ENCODE measurements at places on chromosomes 5 and 9. TPM values are rescaled to one million over a fixed set of nuclear protein-coding genes. Genes with fewer than 3 reads are reported as not detected.

GRCh38 chr9:74543145-74543544 is 46.0 kb downstream of the RORB start:
- no peak for ATAC-seq

DNA sequence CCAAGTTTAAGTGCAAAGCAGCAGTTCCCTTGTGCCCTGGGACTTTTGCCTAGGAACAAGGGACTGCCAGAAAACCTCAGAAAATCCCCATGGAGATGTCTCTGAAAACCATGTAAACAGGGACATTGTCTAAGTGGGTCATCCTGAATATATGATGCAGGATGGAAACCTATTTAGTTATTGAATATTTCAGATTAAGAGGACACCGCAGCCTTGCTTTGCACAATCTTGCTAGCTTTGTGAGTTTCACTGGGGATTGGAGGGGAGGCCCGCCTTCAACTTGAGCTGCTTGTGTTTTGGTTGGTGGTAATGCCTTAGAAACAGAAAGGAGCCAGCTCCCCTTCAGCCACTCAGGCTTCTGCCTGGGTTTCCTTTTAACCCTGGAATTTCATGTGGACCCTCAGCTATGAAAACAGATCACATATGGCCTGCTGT is 112.8 kb downstream of the C9orf152 start:
- ATAC-seq, result peak; percentile 48

- peak; percentile 25 for ATAC-seq
Measured at GRCh38 chr5:140881889-140882590, at the start of gene PCDHA13. Gene PCDHA13 (plus strand): TSS chr5:140882124. CDS start chr5:140882269, 145 bp downstream.

DNA sequence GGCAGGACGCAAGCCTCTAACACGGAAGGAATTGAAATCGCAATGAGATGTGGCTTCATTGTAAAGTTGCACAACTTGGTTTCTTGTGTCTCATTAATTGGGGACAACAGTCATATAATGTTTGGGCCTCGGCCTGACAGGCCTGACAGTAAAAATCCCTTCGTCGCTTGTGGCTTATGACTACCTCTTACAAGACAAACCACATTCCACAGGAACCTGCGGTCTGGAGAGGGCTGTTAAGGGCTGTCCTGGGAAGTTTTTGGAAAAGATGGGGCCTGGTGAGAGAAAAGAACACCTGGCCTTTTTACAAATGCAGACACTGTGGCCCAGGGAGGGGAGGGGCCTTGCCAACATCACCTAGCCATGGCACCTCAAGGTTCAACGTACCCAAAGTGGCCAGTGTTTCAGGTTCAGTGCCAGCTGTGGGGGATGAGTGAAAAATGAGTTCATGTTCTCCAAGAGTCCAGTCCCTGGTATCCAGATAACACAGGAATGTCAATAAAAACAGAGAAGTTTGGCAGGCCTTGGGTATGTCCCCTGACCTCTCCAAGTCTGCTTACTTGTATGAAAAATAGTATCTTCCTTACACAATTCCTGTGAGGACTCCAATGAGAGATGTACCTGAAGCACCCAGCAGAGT is 22.2 kb downstream of the SHB start:
- ATAC-seq, result no peak

DNA sequence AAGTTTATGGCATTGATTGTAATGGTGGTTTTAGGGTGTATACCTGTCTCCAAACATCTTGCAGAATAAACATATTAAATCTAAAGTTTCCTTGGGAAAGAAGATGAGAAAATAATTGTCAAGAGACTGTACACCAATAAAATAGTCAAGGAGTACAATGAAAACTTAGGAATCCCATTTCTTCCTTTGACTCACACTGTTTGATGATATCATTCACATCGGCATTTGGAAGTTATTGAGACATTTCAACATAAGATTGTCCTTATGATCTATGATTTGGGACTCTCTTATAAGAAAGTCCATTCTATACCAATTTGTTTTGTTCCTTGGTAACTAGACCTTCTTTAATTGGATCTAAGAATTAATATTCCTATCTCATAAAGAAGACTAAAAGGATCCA is 482.7 kb downstream of the RAB3C start:
- no peak for ATAC-seq

- no peak for ATAC-seq
Measured at GRCh38 chr5:82470185-82470994, 192.2 kb upstream of the RPS23 start.

- ATAC-seq, result peak; percentile 50
Measured at GRCh38 chr5:151509231-151509630, 61.8 kb downstream of the SLC36A1 start.

- ATAC-seq, result no peak
Measured at GRCh38 chr9:38720083-38720745, at the start of gene FAM240B. Gene FAM240B (minus strand): TSS chr9:38720133. CDS start chr9:38703999, 16,134 bp downstream.

- ATAC-seq, result peak; percentile 46
Measured at GRCh38 chr5:181246276-181247049, 2.8 kb upstream of the RACK1 start.

DNA sequence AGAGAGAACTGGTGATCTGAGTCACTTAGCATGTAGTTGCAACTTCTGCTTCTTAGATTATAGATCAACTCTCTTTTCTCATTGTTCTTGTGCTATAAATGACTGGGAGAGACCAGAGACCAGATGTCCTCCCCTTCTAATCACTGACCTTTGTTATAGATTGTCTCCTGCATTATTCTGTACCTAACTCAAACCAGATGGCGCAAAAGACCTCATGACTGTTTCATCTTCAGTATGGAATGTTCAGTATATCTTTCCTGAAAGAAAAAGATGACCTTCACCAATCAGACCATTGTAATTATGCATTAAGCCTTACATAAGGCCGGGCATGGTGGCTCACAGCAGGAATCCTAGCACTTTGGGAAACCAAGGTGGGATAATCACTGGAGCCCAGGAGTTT is 30.5 kb upstream of the ADAM19 start:
- ATAC-seq, result no peak

GRCh38 chr5:137706841-137707240 is 29.0 kb downstream of the KLHL3 start:
- ATAC-seq, result no peak

DNA sequence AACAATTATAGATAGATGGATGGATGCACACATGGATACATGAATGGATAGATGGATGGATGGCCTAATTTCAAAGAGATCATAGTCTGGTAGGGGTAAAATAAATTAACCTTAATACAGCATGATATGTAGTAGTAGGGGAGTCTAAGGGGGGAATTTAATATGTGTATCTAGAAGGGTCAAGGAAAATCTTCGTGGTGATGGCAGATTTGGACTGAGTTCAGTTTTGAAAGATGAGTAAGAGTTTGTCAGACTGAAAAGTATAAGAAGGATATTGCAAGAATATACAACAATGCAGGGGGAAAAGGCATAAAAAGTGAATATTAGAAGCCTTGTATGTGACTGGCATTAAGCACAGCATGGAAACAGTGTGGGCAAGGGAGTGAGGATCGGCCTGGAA is 98.7 kb downstream of the ZNF462 start:
- ATAC-seq, result no peak

DNA sequence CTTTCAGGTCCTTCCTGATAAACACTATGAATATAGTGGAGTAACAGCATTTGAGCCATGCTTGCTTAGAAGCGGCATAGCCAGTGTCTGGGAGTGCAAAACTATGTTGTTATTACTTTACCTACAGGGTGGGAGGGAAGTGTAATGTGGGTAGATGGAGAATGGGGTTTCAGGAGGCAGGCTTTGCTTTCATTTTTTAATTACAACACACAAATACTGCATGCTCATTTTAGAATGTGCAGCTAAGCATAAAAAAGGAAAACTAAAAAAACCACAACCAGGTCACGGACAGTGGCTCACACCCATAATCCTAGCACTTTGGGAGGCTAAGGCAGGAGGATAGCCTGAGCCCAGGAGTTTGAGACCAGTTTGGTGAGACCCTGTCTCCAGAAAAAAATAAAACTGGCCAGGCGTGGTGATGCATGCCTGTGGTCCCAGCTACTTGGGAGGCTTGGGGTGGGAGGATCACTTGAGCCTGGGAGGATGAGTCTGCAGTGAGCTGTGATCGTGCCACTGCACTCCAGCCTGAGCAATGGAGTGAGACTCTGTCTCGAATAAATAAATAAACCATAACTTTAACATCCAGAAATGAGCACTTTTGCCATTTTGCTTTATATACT is 20.2 kb downstream of the HAVCR1 start:
- ATAC-seq, result no peak

DNA sequence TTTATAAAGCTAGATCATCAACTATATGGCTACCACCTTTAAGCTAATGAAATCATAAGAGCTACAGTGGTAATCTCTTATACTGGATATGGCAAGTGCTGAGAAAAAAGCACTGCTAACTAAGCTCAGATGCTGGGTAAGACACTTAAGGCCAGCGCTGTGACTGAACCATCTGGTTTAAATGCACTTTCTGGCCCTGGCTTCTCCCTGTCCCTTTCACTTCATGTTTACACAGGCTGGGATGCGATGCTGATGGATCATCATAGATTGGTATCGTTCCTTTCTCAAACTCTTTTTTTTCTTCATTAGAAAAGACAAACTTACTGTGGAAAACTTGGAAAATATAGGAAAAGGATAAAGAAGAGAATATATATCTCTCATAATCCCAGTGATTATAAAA is 52.3 kb downstream of the KIF24 start:
- ATAC-seq, result no peak

GRCh38 chr9:13358128-13358527 is 78.6 kb upstream of the MPDZ start:
- ATAC-seq, result no peak

DNA sequence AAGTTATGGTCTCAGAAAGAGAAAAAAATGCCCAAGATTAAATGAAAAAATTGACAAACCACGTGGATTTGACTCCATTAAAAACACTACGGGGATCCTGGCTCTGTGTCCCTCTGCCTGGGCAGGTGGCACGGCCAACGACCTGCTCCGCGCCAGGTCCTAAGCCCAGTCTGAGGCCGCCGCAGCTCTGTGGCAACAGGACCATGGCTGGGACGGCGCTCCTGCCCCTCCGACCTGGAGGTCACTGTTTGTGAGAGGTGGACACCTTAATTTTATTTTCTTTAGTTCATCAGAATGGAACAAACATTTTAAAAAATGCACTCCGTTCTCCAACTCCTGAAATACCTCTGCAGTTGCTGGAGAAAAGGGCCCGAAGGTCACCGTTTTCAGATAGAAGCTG is 369.4 kb downstream of the CDH9 start:
- no peak for ATAC-seq

DNA sequence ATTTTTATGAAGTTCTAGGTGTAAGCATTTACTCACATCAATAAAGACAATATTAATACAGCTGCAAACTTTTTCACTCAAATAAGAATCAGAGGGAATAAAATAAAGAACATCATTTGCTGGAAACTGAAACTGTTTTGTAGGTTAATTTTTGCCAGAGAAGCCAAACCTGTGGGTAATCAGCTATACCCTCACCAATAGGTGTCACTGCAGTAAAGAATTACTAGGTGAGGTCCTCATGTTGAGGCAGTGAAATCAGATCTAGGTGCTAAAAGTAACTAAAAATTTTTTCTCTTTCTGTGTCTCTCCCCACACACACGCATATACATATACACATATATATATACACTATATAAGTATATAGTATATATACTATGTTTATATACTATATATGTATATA is 1016.3 kb upstream of the SEMA6A start:
- no peak for ATAC-seq

- ATAC-seq, result no peak
Measured at GRCh38 chr9:70987986-70988385, 133.4 kb downstream of the TRPM3 start.

DNA sequence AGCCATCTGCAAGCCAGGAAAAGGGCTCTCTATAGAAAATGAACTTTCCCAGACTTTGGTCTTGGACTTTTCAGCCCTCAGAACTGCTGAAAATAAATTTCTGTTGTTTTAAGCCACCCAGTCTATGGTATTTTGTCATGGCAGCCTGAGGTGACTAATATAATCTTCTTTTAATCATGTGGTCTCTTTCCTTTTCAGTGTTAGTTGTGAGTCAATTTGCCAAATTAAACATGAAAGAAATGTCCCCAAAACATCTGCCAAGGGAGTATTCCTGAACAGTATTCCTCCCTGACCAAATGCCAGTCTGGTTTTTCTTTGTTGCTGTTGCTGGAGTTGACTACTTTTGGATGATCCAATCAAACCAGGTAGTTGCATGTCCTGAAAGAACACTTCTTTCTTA is 4.7 kb upstream of the YTHDC2 start:
- no peak for ATAC-seq

DNA sequence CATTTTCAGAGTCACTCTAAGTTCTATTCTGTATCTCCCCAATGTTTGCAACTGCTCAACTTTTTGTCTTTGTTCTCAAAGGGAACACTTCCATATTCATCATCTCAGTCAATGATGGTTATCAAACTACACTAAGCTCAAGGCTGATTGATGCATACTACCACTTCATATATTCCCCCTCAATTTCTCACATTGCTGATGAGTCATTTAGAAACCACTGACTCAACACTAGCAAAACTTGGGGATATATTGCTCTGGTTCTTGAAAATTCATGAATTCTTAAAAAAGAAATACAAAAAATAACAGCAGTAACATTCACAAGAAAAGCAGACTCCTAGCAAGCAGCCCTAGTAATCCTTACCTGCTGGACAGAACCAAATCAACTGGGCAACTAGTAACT is 52.2 kb downstream of the ABHD17B start:
- no peak for ATAC-seq

DNA sequence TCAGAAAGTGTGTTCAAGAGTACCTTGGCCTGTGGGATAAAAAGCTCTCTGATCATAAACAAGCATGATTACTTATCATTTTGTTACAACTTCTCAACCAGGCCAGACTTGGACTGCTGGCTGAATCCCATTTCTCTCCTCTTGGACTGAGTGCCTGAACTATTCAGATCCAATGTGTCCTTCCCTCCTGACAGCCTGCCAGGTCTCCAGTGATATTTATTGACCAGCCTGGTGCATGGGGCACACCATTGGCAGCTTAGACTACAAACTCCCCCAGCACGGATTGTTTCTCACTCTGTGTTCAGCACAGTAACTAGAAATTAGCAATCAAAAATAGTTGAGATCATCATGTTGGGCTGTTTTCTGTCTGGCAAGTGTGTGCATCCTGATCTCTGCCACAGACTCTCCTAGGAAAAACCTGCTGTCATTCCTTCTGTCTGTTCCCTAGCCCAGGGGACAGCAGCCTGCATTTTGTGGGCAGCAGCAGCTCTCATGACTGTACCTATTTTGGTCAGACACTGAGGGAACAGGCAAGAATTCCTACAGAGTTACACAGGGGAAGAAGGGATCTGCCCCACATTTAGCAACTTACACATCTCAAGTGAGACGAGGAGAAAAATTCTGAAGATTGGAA is 348.1 kb downstream of the ADAMTS6 start:
- ATAC-seq, result no peak

The PPP6C gene
- 31.9 TPM for total RNA-seq

The DNAI1 gene
- 2.0 TPM for total RNA-seq

The PRSS3 gene
- total RNA-seq, result 1.0 TPM

The FOXD1 gene
- total RNA-seq, result 3.1 TPM

The PLAC8L1 gene
- total RNA-seq, result not detected

The OR1Q1 gene
- total RNA-seq, result not detected

The IL12B gene
- total RNA-seq, result not detected

The SHISAL2B gene
- total RNA-seq, result not detected

The STC2 gene
- 4.7 TPM for total RNA-seq

The CTNND2 gene
- total RNA-seq, result 17.4 TPM

The PCDH1 gene
- 1.1 TPM for total RNA-seq

The ZDHHC11 gene
- 2.9 TPM for total RNA-seq

The NR6A1 gene
- total RNA-seq, result 4.7 TPM

The ALDH1A1 gene
- not detected for total RNA-seq

The LOX gene
- 1.0 TPM for total RNA-seq

Measured in motor neuron (in vitro differentiated cells).